Vagina (tissue), 2 donors: ENCODE measurements at places on chromosomes 2 and 18.

GRCh38 chr2:169072163-169072925, 3.0 kb downstream of the DHRS9 start:
- no peak for DNase-seq

DNA sequence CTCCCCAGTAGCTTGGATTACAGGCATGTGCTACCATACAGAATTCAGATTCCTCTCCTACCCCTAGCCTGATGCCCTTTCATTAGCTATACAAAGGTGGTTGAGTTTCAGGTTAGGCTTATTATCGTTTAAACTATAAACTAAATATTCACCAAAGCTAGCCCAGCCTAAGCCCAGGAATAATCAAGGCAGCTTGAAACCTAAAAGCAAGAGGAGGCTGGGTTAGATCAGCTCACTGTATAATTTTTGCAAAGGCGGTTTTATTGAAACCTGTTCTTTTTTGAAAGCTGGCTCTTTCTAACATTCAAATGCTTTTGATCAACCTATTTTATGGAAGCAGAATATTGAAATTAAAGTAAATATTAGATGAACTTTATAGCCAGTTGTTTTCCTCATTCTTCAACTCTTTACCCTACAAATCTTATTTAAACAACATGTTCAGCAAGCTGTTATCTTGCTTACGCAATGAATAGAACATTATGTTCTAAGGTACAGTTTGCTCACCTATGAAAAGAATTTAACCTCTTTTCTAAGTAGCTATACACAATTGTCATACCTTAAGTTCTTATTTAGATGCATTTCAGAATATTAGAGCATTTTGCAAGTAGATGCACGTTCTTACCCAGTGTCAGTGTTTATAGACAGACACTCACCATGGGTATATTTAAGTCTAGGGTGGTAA, 241.6 kb downstream of the NEDD4L start:
- DNase-seq: no peak

- DNase-seq: no peak
Observed at GRCh38 chr2:42947809-42948600, 155.6 kb upstream of the HAAO start.

DNA sequence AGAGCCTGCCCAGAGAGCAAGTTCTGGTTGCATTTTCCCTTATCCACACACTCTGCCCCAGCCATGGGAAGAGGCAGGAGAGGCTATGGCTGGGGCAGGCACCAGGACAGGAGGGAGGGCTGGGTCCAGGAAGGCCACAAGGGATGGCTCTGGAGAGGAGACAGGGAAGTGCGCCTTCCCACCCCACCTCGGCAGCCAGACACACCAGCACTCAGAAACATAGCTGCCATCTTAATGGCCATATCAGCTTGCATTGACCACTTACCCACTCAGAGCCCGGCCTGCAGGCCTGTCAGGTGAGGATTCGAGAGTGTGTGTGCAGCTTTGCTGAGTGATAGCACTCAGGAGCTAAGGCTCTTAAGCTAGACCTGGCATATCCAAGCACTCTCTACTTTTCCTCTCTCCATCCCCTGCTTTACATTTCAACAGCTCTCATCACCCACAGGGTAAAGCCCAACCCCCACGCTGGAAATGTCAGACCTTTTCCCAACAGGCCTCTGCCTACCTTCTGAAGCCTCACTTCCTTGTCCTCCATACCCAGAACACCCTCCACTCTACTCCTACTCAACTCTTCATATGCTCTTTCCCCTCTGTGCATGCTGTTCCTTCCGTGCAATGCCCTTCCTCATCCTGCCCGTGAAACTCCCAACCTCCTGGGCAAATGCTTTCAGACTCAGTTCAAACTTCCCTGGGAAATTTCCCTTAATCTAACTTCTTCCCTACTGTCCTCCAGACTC, 147.9 kb downstream of the TNS1 start:
- DNase-seq: no peak

GRCh38 chr18:23689616-23690504, 607 bp downstream of the LAMA3 start:
- no peak for DNase-seq

GRCh38 chr2:127857265-127857808, 618 bp downstream of the POLR2D start:
- no peak for DNase-seq

DNA sequence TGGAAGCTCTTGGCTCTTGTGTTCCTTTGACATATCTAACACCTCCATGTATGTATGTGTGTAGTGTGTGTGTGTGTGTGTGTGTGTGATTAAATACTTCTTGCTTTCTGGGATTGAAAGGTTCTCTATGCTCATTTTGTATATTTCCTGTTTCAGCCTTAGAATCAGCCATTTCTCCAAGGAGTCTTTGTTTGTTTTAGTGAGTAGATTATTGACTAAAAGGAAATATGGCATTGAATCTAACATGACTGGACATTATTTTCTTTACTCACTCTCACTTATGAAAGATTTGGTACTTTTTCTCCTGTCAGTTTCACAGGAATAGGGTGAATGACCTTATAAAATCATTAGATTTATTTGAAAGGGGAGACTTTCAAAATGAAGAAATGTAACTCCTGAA, 413.8 kb upstream of the SLC14A2 start:
- DNase-seq: no peak

GRCh38 chr2:241924909-241925250, 55.4 kb downstream of the RTP5 start:
- DNase-seq: no peak
